ENCODE measurements at places on chromosomes 3 and 15. TPM values are rescaled to one million over a fixed set of nuclear protein-coding genes. Genes with fewer than 3 reads are reported as not detected.

Gene RPL39L
- total RNA-seq, result 78.3 TPM

Gene MYZAP
- 0.68 TPM for total RNA-seq

Gene C2CD4B
- 0.96 TPM for total RNA-seq

Gene CFAP92
- 2.6 TPM for total RNA-seq

Gene GOLGA8Q
- 0.50 TPM for total RNA-seq

Gene SEMA6D
- total RNA-seq, result 2.0 TPM

DNA sequence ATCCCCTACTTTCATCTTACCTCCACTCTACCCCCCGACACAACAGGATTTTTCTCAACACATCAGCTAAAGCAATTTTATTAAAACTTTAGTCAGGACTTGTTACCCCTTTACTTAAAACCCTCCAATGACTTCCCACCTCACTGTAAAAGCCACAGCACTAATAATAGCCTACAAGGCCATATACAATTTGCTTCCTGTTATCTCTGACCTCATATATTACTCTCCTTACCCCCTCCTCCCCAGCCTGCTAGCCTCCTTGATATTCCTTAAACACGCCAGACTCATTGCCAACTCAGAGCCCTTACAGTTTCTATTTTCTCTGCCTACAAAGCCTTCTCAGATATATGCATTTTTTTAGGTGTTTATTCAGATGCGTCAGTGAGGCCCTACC, 54.4 kb downstream of the DCUN1D1 start:
- H3K4me1 ChIP-seq, result peaks cover 8% of the 10 kb centered on the region
- H3K27me3 ChIP-seq, result no peaks in the 10 kb centered on the region
- H3K27ac ChIP-seq, result 0 out of 2 replicates have a peak overlapping the region, but pooled peaks have one; percentile 28

DNA sequence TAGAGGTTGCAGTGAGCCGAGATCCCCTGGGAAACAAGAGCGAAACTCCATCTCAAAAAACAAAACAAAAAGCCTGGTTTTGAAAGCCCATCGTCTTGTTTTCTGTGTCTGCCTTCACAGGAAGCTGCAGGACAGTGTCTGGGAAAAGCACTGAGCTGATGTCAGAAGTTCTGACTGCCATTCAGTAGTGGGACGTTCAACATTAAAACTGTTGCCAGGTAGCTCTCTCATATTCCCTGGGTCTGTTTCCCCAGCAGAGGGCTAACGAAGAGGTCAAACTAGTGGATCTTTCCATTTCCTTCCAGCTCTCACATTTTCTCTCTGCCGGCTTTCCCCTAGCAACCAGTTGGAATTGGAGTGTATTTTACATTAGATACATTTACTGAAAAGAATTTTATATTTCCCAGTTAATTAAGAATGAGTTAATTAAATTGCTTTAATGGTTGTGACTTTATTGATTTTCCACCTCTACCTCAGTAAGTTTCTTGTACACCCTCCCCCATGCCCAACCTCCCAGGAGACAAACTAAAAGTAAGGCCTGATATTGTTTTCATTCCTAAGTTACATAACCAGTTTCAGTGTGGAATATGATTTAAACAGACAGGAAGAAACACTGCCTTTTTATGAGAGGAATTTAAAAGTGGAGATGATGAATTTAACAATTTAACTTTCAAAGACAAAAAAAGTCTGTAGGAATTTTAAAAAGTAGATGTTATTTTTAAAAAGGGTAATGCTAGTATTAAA, 29.9 kb downstream of the RCN2 start:
- no peak overlapping the region for H3K27ac ChIP-seq
- no peak overlapping the region for H3K4me3 ChIP-seq
- H3K4me1 ChIP-seq, result peaks cover 13% of the 10 kb centered on the region
- no peaks in the 10 kb centered on the region for H3K36me3 ChIP-seq

DNA sequence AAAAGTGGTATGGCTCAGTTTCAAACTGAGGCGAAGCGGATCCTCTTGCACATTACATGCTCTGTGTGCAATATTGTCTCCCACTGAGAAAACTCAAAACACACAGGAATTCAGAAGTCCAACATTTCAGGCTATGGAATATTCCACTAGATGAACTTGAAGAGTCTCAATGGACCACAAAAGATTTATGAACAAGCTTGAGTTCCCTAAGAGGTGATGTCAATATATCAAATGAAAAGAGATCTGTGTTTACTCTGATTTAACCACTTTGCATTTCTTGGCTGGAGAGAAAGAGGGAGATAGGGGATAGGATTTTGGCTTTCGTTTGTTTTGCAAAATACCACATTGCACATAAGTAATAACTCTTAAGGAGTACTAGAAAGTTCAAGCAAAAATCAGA, 20.3 kb downstream of the PDZRN3 start:
- DNase-seq, result no peak
- no peaks in the 10 kb centered on the region for H3K27me3 ChIP-seq
- H3K4me3 ChIP-seq, result no peak overlapping the region
- no peak overlapping the region for H3K27ac ChIP-seq
- H3K4me1 ChIP-seq, result peaks cover 17% of the 10 kb centered on the region

GRCh38 chr3:110243081-110243480, 828.5 kb upstream of the NECTIN3 start:
- peaks cover 6% of the 10 kb centered on the region for H3K36me3 ChIP-seq
- DNase-seq, result no peak
- H3K4me3 ChIP-seq, result no peak overlapping the region
- no peak overlapping the region for H3K27ac ChIP-seq
- H3K4me1 ChIP-seq, result peaks cover 8% of the 10 kb centered on the region

DNA sequence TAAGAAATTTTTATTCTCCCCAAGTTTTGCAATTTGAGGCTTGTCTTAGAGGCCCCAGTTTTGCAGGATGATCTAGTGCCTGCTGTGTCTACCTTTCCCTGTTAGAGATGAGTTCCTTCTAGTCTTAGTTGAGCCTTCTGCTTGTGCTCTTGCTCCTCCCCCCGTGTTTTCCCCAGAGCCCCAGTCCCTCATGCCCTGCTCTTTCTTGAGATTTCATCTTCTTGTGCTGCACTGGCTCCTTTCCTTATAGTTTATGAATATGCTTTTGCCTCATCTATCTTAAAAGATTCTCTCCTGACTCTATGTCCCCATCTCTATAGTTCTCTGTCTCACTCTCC, 4.7 kb downstream of the GAP43 start:
- no peak overlapping the region for H3K27ac ChIP-seq
- no peaks in the 10 kb centered on the region for H3K36me3 ChIP-seq
- H3K4me3 ChIP-seq, result no peak overlapping the region
- H3K27me3 ChIP-seq, result peaks cover 8% of the 10 kb centered on the region

- no peak overlapping the region for H3K27ac ChIP-seq
- DNase-seq, result no peak
- peaks cover 3% of the 10 kb centered on the region for H3K4me1 ChIP-seq
- H3K4me3 ChIP-seq, result no peak overlapping the region
- peaks cover 21% of the 10 kb centered on the region for H3K36me3 ChIP-seq
Measured at GRCh38 chr3:57864853-57865252, 108.7 kb downstream of the SLMAP start.

- H3K36me3 ChIP-seq, result no peaks in the 10 kb centered on the region
- H3K4me1 ChIP-seq, result no peaks in the 10 kb centered on the region
- no peak overlapping the region for H3K4me3 ChIP-seq
- H3K27me3 ChIP-seq, result no peaks in the 10 kb centered on the region
Measured at GRCh38 chr3:99678896-99679295, 40.5 kb downstream of the COL8A1 start.

- peak overlapping the region; percentile 64 for H3K27ac ChIP-seq
- no peak for DNase-seq
- no peak overlapping the region for H3K4me3 ChIP-seq
- no peaks in the 10 kb centered on the region for H3K27me3 ChIP-seq
- H3K36me3 ChIP-seq, result no peaks in the 10 kb centered on the region
- peaks cover 53% of the 10 kb centered on the region for H3K4me1 ChIP-seq
Measured at GRCh38 chr15:57122080-57122840, 203.8 kb downstream of the TCF12 start.

- H3K27me3 ChIP-seq, result no peaks in the 10 kb centered on the region
- no peaks in the 10 kb centered on the region for H3K4me1 ChIP-seq
- no peak overlapping the region for H3K4me3 ChIP-seq
- H3K36me3 ChIP-seq, result peaks cover 70% of the 10 kb centered on the region
Measured at GRCh38 chr3:25603703-25604102, 61.0 kb downstream of the TOP2B start.

DNA sequence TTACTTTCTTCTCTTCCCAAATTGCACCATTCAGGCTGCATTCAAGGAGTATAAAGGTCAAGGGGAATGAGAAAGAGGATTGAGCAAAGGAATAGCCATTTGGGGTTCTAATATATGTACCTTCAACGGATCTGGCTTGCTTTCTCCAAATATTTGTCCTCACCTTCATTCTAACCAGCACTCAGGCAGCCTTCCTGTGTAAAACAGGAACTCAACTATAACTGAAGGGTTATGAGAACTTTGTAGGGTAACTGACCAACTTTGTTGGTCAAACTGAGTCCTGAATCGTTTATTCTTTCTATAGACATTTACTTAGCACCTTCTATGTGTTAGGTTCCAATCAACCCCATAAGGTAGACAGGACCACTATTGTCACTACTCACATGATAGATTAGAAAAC, 5.1 kb upstream of the CPOX start:
- DNase-seq, result no peak

GRCh38 chr15:98505611-98506031, 142.7 kb upstream of the IGF1R start:
- peaks cover 2% of the 10 kb centered on the region for H3K27me3 ChIP-seq
- no peak overlapping the region for H3K27ac ChIP-seq
- DNase-seq, result no peak
- no peak overlapping the region for H3K4me3 ChIP-seq
- H3K4me1 ChIP-seq, result no peaks in the 10 kb centered on the region
- no peaks in the 10 kb centered on the region for H3K36me3 ChIP-seq

Measured in WTC11 (cell line).